Dermis microvascular lymphatic vessel endothelial cell (primary cell): ENCODE measurements at places on chromosomes 1 and 21. TPM values are rescaled to one million over a fixed set of nuclear protein-coding genes. Genes with fewer than 3 reads are reported as not detected.

The ARMH1 gene
- total RNA-seq = 0.13 TPM in 1 of 2 replicates, not detected in the other

The TENT5C gene
- 0.64 and 1.9 TPM in 2 replicates for total RNA-seq

The IFI16 gene
- 35.5 and 42.9 TPM in 2 replicates for total RNA-seq

The S100A2 gene
- total RNA-seq = 0.76 and 2.2 TPM in 2 replicates

The ARTN gene
- not detected in 2 replicates for total RNA-seq

The EPS15 gene
- 69.1 and 87.0 TPM in 2 replicates for total RNA-seq

The CD53 gene
- not detected in 2 replicates for total RNA-seq

The C8A gene
- total RNA-seq = not detected in 2 replicates

The KRTAP19-3 gene
- total RNA-seq = not detected in 2 replicates
